ENCODE measurements at places on chromosomes 3 and 15.
A peak's percentile ranks its signal among the peaks of the same experiment; 100 is the strongest.

DNA sequence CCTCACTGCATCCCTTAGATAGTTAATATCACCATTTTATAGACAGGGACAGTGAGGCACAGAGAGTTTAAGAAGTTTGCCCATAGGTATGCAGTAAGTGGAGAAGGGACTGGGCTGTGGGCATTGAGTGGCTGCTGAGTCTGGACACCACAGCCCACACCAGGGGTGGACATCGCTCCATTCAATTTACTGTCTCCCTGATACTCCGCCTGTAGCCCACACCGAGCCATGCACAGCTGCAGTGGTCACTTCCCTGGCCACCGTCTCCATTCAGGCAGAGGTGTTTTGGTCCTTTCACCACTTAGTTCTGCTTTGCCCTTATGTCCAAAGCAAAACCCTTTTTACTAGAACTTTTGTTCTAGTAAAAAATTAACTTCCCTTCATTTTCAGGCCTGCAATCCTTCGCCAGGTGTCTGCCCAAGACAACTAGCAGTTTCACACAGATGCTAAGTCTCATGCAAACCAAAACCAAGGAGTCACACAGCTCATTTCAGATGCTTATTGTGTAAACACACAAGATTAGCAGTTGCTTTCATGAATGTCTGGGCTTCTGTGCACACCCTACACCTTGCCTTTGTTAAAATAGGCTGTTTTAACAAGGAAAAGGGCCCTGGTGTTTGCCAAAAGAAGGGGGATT, 30.1 kb downstream of the ZNF35 start:
- no peak for DNase-seq

- no peak for DNase-seq
Measured at GRCh38 chr3:177089110-177089509, 108.2 kb downstream of the TBL1XR1 start.

DNA sequence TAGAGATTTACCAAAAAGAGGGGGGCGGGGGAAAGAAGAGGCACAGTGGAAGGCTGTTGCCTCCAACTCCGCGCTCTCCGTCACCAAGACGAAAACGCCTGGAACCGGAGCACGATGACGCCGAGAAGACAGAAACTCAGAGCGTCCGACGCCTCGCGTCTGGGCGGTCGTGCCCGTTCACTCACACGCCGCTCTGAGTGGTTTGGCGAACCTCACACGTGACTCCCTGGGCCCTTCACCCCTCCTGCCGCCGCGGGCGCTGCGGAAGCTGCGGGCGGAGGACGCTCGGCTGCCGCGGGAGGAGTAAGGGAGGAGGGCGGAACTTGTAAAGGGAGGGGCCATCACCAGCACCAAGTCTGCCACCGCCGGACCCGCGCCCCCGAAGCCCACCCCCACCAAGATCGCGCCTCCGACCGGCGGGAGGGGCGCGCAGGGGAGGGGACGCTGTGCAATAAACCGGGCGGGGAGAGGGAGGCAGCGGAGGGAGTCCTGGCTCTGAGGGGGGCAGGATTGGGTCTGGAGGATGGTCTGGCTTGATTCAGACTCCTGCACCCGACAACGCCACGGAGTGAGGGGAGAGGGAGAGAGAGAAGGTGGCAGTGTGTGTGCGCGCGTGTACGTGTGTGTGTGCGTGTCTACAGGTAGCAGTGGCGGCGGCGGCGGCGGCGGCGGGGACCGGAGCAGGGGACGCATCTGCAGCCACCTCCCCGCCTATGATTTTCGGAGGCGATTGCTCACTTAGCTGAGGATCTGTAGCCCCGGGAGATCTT, 1.9 kb upstream of the NLGN1 start:
- DNase-seq = peak; percentile 68

DNA sequence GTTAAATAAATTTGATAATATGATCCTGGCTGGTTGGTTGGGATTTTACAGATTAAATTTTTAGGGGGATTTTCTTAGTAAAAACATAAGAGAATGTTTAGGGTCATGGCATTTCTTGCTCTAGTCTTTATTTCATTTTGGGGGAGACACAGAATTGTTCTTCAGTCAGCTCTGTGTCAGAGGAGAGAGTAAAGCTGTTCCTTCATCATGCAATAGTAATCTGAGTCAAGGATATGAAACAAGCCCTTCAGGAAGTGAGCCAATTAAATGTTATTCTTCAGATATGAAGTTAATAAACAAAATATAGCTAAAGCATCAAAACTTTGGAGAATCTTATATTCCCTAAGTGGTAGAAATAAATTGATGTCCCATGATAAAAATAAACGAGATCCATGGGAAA, 22.9 kb upstream of the SLC4A7 start:
- DNase-seq = no peak

DNA sequence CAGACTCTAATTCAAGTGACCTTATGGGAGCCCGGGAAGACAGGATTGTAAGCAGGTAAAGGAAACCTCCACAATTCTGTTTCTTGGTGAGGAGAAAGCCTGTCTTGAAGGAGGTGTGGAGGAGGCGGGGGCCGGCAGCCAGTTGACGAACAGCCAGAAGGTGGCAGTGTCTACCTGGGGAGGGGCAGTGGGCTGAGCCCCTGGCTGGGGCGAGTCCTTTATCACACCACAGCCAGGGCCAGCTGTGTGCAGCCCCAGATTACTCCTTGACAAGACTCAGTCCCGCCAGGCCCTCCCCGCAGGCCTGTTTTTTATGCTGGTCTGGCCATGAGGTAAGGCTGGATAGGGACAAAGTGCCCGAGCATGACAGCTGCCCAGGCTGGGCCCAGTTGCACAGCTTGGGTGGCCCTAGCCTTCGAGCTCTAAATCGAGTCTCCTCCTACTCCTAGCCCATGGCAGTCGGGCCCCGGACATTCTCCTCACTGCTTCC, 40.9 kb upstream of the IDH2 start:
- DNase-seq = peak; percentile 46

- DNase-seq = no peak
Measured at GRCh38 chr3:168342946-168343850, 247.5 kb upstream of the GOLIM4 start.

GRCh38 chr15:56719774-56720555, 13.3 kb downstream of the ZNF280D start:
- DNase-seq = no peak

DNA sequence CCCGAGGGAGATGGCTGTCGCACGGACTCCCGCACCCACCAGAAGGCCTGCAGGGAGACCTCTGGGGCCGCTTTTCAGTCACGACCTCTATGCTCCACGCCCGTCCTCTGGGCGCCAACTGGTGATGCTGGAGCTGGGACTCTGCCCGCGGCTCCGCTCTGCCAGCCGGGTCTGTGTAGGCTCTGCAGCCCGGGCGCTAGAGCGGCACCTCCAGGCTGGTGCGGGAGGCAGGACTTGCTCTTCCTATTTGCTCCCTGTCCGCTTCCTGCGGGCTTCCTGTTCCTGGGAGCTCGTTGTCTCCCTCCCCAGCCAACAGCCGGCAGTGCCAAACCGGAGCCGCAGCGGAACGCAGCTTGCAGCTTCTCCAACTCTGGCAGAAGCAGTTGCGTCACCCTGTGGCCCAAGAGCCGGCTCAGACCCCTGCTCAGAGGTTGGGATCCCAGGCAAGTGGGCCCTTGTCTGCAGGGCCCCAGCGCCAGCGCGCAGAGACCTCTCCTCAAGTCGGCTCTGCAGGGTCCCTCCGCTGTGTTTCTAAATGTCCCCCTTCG, 285.9 kb downstream of the XXYLT1 start:
- DNase-seq = no peak

DNA sequence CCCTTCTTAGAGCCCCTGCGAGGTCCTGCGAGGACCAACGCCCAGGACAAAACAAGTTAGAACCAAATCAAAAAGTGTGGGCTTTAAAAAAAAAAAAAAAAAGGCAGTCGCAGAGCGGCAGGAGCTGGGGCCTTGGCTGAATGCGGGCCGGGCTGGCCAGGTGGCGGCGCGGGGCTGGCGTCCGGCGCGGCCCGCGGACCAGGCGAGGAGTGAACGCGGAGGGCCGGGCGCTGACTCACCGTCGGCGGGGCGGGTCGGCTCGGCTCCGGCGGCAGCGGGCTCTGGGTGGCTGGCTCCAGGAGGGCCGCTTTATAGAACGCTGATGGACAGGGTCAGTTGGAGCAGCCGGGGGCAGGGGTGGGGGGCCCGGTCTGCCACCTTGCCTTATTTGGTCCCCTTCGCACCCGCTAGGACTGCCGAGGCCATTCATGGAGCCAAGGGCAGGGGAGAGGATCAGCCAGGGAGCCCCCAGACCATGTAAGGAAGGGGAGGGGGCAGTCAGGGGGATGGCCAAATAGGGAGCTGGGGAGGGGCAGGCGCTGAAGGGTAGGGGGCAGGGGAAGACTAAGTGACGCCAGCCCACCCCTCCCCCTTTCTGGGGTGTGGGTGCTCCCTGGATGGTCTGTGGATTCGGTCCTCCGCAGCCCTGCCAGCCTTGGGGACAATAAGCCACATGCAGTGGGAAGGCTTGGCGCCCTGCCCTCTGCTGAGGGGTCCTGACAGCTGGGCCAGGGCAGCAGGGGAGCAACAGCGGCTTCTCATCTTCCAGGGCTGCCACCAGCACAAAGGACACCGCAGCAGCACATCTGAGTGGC, at the start of gene ACTC1:
Gene ACTC1, minus strand, starts transcription at position 283 of the 815 bp plus-strand sequence. CDS start 741 bp downstream, outside the sequence.
- no peak for DNase-seq

DNA sequence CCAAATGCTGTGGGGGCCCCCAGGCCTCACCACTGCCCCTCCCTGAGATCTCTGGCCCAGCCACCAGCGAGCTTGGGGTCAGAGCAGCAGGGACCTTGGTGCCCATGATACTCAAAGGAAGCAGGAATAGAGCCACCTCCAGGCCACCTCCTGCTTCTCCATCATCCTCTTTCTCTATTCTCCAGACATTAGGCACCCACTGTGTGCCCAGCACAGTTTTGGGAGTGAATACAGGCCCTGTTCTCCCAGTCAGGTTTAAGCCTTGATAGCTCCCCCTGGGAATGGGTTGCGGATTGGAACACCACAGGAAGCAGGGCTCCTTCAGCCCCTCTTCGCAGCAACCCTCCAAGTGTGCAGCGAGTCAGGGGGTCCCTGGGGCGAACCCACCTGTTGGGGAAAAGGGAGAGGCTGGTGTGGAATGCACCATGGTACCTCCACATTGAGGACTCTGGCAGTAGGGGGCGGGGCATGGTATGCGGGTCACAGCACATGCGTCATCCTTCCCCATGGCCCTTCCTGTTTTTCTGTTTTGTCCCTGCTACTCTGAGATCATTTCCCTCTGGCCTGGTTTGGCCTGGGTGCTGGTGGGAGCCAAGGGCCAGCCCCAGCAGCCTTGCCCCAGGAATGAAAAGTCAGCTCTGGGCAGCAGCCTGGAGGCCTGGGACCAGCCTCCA, 14.2 kb upstream of the SEMA3B start:
- no peak for DNase-seq

- no peak for DNase-seq
Measured at GRCh38 chr3:179840985-179841384, 188.1 kb downstream of the USP13 start.

GRCh38 chr3:130839813-130840212, 54.1 kb upstream of the ATP2C1 start:
- DNase-seq = no peak

GRCh38 chr3:134362221-134362620, 12.0 kb downstream of the AMOTL2 start:
- no peak for DNase-seq

DNA sequence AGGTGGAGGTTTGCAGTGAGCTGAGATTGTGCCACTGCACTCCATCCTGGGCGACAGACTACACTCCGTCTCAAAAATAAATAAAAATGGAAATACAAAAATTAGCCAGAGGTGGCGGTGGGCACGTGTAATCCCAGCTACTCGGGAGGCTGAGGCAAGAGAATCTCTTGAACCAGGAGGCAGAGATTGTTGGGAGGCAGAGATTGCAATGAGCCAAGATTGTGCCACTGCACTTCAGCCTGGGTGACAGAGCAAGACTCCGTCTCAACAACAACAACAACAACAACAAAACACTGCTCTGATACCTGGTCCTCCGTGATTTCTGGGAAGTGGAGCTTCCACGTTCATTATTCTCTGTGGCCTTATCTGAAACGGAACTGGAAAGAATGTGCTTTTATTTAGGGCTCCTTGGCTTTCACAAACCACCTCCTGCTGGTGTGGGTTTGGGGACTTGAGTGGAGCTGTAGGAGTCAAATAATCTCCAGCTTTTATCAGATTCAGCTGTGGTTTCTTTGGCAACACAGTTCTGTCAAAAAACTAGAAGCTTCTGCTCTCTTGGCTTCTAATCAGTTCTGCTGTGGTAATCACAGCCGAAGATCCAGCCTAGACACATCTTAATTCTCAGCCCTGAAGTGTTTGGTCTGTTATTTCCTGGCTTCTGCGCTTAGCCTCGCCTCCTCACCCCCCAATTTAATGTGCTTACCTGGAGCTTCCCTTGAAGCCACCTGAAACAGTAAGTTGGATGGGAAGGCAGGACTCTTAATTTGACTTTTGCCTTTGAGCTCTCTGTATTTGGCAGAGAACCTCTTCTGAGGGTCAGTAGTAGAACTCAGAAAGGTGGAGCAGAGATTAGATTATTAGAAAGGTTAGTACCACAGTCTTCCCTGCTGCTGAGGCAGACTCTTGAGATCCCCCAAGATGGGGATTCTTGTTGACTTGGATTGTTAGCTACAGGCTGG, 21.4 kb downstream of the IRAK2 start:
- DNase-seq = no peak

- DNase-seq = no peak
Measured at GRCh38 chr15:92538115-92538514, 117.5 kb downstream of the FAM174B start.

GRCh38 chr3:87461036-87461435, 184.7 kb upstream of the POU1F1 start:
- no peak for DNase-seq

DNA sequence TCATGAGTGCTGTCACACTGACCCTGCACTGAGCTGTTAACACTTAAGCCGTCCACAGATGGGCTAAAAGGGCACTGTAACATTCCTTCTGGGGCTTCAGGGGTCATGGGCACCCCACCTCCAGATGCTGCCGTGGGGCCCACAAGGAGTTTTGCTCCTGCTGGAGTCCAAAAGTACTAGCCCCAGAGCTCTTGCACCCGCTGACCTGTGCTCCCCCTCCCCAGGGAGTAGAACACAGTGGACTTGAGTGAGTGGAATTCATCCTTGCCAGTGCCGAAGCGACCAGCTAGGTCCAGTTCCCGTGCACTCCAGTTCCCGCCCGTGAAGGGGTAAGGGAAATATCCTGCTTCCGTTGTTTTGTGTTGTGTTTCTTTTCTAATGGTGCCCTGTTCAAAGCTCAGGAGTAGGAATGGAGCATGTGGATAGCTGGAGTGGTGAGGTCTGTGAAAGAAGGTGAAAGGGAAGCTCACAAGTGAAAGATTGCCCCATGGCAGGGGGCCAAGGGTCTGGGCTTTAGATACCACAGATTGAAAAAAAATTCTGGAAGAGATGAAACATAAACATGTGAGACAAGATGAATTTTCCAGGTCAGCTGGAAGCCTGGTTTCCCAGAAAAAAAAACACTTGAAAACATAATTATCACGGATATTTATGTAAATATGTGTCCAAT, 36.6 kb downstream of the SLCO2A1 start:
- DNase-seq = no peak

GRCh38 chr15:77617476-77618230, 15.1 kb downstream of the LINGO1 start:
- no peak for DNase-seq
